Activated T-helper 1 cell treated with anti-CD3 and anti-CD28 coated beads, Interleukin-2, amount 50 U/mL, for 16 hours (primary cell): ENCODE measurements at places on chromosomes 4 and X.
A peak's percentile ranks its signal among the peaks of the same experiment; 100 is the strongest.

- no peak for DNase-seq
Observed at GRCh38 chr4:174314770-174315169, 31.1 kb downstream of the CEP44 start.

- DNase-seq, result no peak
Observed at GRCh38 chr4:21092531-21092930, 392.3 kb downstream of the PACRGL start.

DNA sequence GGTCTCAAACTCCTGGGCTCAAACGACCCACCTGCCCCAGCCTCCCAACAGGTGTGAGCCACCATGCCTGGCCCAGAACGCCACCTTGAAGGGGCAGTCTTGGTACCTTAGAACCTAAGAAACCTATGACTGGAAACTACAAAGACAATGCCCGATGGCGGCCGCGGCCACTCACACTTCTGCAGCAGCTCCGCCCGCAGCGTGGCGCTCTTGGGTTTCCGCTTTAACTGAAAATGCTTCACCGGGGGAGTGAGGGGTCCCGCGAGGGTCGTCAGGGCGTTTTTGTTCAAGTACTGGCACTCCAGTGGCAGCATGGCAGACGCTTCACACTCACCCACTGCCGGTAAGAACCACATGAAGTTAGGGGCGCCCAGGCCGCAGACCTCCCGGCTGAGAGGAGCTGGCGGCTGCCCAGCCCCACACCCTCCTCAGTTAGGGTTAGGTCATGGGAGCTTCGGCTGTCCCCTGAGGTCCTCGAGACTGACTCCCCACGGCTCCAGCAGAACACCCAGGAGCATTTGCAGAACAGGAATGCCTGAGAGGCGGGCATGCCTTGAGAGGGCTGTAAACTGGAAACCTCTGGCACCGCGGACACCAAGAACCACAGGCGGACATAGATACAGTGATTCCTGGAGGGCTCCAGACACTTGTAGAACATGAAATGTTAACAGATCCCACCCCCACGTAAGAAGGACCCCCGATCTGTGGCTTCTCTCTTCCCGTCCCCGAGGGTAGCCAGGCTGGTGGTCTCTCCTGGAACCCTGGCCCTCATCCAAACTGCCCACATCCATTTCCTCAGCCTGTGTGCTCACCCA, 19.0 kb downstream of the NELFA start:
- DNase-seq, result no peak

- DNase-seq, result no peak
Observed at GRCh38 chr4:7842384-7843279, 97.0 kb downstream of the AFAP1 start.

- peak; percentile 29 for DNase-seq
Observed at GRCh38 chr4:15755321-15756155, 22.6 kb upstream of the CD38 start.

GRCh38 chr4:75786938-75787337, 62.6 kb downstream of the USO1 start:
- no peak for DNase-seq

DNA sequence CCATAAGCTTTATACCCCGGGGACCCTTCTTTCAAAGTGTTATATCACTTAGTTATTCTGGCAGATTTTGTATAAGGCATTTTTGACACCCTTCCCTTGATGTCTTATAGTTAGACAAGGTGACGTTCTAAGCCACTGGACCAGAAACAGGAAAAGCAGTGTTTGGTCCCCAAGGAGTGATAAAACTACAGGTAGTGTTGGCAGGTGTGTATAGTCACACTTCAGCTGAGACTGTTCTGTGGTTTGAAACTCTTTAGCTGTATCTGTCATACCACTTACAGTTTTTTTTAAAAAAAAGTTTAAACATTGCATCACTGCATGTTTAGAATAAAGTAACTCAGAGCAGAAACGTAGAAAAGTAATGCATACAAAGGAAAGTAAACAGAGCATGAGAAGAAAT, 48.5 kb downstream of the TLL1 start:
- no peak for DNase-seq

- DNase-seq, result no peak
Observed at GRCh38 chrX:101160001-101160400, 59.6 kb upstream of the DRP2 start.

GRCh38 chr4:124092541-124092984, 620.0 kb downstream of the ANKRD50 start:
- no peak for DNase-seq

GRCh38 chr4:149932188-149932587, 116.5 kb upstream of the IQCM start:
- no peak for DNase-seq
